ENCODE measurements at places on chromosomes 7 and 10.
A peak's percentile ranks its signal among the peaks of the same experiment; 100 is the strongest.

DNA sequence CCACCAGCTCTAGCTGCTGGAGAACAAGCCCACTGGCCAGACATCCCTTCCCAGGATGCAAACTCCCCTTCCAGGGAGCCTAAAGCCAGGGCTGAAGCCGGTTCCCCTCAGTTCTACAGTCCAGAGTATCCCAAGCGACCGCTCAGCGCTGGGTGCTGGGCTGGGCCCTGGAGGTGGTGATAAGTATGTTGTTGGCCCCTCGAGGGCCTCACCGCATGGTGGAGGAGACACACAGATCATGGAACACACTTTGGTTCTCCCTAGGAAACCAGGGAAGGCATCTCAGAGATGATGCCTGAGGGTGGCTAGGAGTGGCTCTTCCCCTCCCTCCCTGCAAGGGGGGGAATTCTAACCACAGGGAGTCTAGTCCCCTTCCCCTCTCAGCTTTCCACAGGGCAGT lies 4.4 kb downstream of the PODXL start:
- DNase-seq, result no peak

DNA sequence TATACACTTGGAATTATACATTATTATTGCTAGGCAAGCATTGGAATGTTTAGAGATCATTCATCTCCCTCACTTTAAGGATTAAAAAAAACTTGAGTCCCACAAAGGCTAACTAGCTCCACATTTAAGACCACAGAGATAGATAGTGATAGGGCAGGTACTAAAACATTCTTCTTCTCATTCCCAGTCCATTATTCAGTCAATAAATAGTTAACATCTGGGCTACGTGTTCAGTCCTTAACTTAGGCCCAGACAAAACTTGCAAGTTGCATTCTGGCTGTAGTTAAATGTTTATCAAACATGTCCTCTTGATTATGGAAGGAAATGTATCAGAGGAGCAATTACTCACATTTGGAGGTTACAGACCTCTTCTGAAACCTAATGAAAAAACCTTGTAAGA lies 2.4 kb downstream of the GNG11 start:
- no peak for DNase-seq

GRCh38 chr7:156589808-156590207 lies 50.8 kb upstream of the RNF32 start:
- no peak for DNase-seq

DNA sequence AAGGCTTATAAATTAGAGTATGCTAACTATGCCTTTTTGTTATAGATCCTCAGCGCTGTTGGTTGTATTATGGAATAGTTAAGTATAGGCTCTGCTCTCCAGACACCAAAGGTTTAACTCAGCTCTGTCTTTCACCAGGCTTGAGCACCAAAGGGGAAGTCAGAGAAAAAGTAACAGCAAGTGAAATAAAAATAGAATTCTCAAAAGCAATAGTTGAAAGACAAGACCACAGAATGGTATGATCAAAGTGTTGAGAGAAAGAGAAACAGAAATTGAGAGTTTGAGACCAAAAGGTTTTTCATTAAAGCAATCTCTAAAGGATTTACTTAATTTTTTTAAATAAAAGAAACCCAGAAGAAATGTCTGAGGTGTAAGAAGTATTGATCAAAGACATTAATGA lies 529.8 kb upstream of the C7orf33 start:
- DNase-seq, result no peak

- peak; percentile 56 for DNase-seq
These were observed 41.4 kb upstream of the MAP3K8 start for GRCh38 chr10:30392564-30392990.

DNA sequence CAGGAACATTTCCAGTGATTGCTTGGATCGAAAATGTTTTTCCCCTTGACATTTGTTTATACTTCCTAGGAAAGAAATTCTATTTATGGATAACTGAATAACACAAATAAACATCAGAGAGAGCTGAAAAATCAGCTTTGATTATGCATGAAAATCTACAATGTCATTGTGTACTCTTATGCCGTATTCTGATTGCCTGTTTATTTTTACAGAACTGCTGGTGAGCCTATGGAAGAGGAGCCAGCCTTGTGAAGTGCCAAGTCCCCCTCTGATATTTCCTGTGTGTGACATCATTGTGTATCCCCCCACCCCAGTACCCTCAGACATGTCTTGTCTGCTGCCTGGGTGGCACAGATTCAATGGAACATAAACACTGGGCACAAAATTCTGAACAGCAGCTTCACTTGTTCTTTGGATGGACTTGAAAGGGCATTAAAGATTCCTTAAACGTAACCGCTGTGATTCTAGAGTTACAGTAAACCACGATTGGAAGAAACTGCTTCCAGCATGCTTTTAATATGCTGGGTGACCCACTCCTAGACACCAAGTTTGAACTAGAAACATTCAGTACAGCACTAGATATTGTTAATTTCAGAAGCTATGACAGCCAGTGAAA lies 121.5 kb downstream of the TWIST1 start:
- DNase-seq, result no peak

GRCh38 chr7:17680026-17680425 lies 260.3 kb downstream of the SNX13 start:
- no peak for DNase-seq

GRCh38 chr10:126352453-126352852 lies 35.8 kb downstream of the ADAM12 start:
- no peak for DNase-seq

DNA sequence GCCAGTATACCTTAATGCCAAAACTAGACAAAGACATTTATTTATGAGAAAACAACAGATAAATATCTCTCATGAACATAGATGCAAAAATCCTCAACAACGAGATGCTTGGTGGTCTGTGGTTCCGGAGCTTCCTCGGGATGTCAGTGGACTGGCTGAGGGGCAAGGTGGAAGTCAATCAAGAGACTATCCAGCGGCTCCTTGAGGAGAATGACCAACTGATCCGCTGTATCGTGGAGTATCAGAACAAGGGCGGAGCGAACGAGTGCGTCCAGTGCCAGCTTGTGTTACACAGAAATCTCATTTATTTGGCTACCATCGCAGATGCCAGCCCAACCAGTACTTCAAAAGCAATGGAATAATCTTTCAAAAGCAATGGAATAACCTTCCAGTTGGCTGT lies 60.0 kb upstream of the PARD3 start:
- no peak for DNase-seq

DNA sequence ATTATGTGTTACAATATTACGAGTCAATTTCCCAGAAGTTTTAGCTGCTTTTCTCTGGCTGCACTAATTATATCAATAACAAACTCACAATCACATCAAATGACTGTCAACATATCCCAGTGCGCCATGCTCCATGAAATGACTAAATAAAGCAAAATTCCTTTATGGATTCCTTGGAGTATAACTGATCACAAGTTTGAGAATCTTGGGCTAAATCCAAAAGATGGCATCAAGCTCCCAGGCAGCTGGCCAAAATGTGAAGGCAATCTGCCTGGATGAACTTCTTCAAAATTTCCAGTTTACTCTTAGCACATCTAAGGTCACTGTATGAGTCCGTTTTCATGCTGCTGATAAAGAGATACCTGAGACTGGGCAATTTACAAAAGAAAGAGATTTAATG lies 210.8 kb downstream of the CCSER2 start:
- no peak for DNase-seq

- DNase-seq, result no peak
These were observed 35.7 kb downstream of the SLIT1 start for GRCh38 chr10:97150013-97150595.

- DNase-seq, result no peak
These were observed 90.0 kb downstream of the GRK5 start for GRCh38 chr10:119297207-119297968.

GRCh38 chr7:80372415-80372814 lies 139.4 kb downstream of the GNAT3 start:
- DNase-seq, result no peak

All from stimulated activated CD8-positive, alpha-beta memory T cell treated with anti-CD3 and anti-CD28 coated beads, Interleukin-15, amount 100 ng/mL, for 24 hours (primary cell).